T-cell (primary cell): ENCODE measurements at places on chromosomes 4 and X.

- DNase-seq, result no peak
These were observed 47.7 kb downstream of the TIGD2 start for GRCh38 chr4:89158884-89159503.

- no peak for DNase-seq
These were observed 567.9 kb downstream of the INPP4B start for GRCh38 chr4:142278171-142278570.

DNA sequence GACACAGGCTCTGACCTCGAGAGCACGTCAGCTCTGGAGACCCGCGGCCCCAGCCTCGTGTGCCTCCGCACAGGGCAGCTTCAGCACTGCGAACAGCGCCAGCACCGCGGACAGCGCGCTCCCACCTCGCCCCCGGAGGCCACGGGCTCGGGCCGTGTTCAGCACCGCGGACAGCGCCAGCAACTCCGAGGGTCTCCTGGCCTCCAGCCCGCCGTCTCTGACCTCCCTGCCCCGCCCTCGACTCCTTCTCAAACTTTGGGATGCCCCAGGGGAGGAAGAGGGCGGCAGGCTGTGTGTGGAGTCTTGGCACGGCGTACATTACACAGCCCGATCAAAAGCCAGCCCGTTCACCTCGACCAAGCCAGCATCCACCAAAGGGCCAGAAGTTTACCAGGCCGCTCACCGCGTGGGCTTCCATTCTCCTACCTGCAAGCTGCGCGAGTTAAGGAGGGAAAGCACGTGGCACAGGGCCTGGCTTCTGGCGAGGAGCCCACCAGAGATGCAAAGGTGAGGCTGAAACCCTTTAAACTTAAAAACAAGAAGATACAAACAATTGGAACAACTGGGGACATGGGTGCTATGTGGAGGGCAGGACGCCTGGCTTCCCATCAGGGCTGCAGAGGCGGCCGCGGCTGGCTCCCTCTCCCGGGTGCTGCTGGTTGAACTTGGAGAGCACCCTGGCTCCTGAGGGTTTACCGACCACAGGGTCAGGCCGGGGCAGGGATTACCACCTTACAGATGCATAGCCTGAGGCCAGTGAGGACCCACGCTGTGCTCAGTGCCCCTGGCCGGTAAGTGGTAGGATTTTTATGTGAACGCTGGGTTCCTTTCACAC lies 4.5 kb upstream of the NKX1-1 start:
- DNase-seq, result peak; percentile 34

DNA sequence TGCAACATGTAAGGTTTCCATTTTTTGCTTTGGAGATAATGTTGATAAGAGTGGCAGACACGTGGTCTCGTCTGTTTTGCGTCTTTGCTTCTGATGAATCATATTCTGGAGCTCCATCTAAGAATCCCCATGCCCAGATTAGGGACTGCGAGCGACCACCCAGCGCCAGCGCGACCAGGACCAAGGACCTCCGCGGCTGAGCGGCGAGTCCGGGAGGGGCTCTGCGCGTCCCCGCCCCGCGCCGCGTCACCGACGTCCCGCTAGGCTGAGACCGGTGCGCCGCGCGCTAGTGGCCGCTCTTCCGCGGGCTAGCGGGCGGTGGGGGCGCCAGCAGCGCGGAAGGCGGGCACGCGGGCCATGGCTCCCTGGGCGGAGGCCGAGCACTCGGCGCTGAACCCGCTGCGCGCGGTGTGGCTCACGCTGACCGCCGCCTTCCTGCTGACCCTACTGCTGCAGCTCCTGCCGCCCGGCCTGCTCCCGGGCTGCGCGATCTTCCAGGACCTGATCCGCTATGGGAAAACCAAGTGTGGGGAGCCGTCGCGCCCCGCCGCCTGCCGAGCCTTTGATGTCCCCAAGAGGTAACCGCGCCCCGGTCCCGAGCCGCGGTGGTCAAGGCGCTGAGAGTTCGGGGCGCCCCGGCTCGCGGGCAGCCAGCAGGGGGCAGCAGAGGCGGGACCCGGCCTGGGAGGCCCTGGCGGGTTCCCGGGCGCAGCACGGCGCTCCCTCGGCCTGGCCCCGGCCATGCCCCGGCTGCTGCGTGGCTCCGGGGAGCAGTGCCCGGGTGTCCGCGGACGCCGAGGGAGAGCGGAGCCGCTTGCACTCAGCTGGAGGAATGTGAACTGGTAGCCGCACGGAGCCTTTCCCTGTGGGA lies at the start of gene SRD5A3:
Gene SRD5A3, plus strand, starts transcription at position 263 of the 871 bp plus-strand sequence. Its CDS starts 95 bp downstream, at position 358.
- DNase-seq, result peak; percentile 59

GRCh38 chrX:24347881-24348280 lies 12.6 kb upstream of the SUPT20HL1 start:
- no peak for DNase-seq

DNA sequence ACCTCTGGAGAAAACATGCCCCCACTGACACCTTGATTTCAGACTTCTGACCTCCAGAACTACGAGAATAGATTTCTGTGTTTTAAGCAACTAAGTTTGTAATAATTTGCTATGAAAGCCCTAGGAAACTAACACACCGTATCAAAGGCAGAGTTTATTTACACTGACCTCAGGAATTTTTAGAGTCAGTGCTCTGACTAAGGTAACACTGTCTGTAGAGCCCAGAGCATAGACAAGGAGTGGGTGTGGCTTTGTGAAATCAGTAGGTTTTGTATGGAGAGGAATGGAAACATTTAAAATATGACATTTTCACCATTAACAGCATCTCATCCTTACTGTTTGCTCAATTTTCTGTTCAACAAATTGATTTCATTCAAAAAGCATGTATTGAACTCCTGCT lies 764.4 kb upstream of the PCDH10 start:
- DNase-seq, result no peak

DNA sequence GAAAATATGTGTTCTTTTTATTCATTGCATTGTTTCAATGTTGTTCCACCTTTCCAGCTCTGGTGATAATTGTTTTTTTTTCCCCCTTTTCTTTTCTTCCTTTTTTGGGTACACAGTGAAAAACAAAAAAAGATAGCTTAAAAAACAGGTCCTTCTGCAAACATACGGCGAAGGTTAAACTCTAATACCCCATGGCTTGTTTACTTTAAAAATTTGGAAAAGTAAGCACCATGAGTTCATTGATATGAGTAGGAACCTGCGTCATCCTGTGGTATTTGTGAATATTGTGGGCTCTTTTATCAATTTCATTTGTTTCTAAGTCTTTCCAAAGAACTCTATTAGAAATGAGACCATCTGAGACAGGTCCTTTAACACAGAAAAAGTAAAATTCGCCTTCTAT lies 123.5 kb downstream of the CHRNA9 start:
- no peak for DNase-seq

DNA sequence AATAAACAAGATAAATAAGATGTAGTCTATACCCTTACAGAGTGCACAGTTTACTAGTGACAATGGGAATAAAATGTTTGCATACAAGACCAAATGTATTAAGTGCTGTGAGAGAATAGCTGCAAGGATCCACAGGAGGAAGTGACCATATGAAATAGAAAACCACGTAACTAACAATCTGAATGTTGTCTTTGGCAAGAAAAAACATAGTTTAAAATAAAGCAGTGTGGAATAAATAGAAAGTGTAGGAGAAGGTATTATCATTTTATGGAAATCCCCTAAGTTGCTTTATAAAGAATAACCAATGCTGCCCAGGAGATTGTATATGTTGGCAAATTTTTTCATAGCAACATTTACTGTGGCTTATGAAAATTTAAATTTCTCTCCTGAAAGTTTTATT lies 116.1 kb downstream of the PCDH7 start:
- DNase-seq, result no peak

- DNase-seq, result no peak
These were observed 60.3 kb upstream of the C4orf50 start for GRCh38 chr4:6078560-6078959.

DNA sequence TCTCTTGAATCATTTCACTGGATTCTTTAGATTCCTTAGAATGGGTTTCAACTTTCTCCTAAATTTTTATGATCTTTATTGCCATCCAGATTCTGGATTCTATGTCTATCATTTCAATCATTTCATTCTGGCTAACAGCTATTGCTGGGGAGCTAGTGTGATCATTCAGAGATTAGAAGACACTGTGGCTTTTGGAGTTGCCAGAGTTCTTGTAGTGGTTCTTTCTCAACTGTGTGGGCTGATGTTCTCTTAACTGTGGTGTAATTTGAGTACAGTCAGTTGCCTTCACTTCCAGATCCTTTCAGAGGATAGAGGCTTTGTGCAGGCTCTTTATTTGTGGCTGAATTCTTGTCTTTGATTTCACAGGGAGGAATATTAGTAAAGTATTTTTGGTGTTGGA lies 12.1 kb upstream of the CSN2 start:
- DNase-seq, result no peak

- DNase-seq, result no peak
These were observed 25.4 kb upstream of the LIMCH1 start for GRCh38 chr4:41512596-41512995.

DNA sequence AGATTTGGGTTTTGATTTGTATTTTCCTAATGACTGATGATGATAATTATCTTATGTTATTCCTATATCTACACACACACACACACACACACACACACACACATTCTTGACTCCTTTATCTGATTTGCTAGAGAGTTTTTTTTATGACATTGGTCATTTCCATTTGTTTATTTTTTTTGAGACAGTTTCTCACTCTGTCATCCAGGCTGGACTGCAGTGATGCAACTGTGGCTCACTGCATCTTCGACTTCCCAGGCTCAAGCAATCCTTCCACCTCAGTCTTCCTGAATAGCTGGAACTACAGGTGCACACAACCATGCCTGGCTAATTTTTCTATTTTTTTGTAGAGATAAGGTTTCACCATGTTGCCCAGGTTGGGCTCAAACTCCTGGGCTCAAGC lies 6.7 kb downstream of the ZNF81 start:
- DNase-seq, result no peak

- no peak for DNase-seq
These were observed 73.7 kb upstream of the ANK2 start for GRCh38 chr4:112975567-112976355.

GRCh38 chr4:143352720-143353119 lies 16.0 kb downstream of the GAB1 start:
- no peak for DNase-seq

- no peak for DNase-seq
These were observed 29.7 kb downstream of the TMEM164 start for GRCh38 chrX:110032534-110033147.

- no peak for DNase-seq
These were observed 66.7 kb upstream of the PRPS1 start for GRCh38 chrX:107561468-107562215.

DNA sequence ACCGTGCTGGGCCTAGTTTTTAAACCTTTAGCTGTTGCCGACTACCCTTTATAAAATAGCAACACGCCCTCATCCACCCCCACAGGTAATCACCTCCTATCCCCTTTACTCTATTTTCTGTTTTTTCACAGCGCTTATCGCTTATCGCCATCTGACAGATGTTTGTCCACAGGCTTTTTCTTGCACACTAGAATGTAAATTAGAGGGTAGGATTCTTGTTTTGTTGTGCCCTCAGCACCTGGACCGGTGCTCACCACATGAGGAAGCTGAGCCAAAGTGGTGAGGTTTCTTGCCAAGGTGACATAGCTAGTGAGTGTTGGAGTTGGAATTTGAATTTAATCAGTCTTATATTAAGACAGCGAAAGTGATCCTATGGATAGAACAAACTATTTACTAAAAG lies 2.9 kb upstream of the RBBP7 start:
- DNase-seq, result no peak

DNA sequence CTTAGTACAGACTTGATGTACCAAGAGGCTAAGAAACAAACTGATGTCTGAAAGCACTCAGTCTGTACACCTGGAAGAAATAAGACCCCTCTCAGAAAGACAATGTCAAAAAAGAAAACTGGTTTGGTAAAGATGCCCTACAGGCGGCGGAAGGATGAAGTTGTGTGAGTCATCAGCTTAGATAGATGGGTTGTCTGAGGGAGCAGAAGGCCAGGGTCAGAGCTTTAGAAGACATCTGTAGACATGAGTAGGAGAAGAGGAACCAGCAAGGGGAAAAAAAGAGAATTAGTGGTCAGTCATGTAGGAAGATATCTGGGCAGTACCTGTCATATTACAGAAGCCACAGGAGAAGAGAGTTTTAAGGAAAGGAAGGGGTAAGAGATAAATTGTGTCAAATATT lies 8.3 kb downstream of the SRPX2 start:
- no peak for DNase-seq

GRCh38 chrX:123210252-123210651 lies 26.2 kb downstream of the GRIA3 start:
- DNase-seq, result no peak

DNA sequence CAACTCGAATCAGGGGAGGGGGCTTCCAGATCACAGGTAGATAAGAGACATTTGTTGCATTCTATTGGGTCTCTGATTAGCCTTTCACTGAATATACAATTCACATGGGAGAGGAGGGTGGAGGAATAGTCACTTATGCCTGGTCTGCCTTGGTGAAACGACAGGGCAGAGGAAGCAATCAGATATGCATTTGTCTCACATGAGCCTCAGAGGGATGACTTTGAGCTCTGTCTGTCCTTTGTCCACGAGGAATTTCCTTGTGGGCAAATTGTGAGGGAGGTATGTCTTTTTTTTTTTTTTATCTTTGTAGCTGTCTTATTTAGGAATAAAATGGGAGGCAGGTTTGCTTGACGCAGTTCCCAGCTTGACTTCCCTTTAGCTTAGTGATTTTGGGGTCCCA lies 28.5 kb upstream of the TMSB4X start:
- no peak for DNase-seq

DNA sequence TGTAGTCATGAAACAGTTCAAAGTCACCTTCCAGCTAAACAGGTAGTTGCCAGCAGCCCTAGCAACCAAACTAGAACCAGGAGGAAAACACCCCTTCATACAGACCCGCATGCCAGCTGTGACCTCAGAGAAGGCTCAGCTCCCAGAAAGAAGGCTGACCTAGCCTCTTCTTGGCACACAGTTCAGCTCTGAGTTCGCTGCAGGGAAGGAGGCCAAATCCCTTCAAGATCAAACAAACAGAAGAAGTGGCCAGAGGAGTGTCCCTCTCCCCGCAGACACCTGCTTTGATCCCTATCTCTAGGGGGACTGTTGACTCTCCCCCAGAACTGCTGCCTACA lies 56.0 kb downstream of the HADH start:
- no peak for DNase-seq

DNA sequence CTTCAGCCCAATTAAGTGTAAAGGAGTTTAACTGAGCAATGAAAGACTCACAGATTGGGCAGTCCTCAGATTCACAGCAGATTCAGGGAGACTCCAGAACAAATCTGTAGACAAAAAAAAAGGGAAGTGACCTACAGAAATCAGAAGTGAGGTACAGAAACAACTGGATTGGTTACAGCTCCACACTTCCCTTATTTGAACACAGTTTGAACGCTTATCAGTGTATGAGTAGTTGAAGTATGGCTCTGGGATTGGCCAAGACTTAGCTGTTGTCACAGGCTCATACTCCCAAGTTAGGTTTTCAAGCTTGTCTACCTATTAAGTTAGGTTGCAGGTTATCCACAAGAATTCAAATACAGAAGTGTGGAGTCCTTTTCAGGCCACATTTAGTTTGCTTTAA lies 112.4 kb upstream of the ELOVL6 start:
- no peak for DNase-seq

DNA sequence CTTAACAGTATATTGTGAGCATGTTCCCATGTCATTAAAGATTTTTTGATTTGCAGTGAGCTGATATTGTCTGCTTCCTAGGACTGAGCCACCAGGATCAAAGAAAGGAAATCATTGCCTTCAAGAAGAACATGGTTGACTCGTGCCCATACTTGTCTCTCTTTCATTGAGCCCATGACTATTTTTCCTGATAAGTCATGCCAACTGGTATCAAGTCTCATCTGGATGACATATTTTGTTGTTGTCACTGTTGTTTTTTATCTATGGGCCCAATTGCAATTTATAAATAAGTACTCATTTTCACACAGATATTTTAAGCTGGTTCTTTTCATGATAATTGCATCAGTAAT lies 10.2 kb upstream of the RHOH start:
- no peak for DNase-seq

- DNase-seq, result no peak
These were observed 73.1 kb downstream of the CPZ start for GRCh38 chr4:8665406-8666360.
